ENCODE measurements at places on chromosomes 2 and 18. TPM values are rescaled to one million over a fixed set of nuclear protein-coding genes. Genes with fewer than 3 reads are reported as not detected.

PRKAG3 gene
- polyA plus RNA-seq, result 0.07 TPM

PTPRM gene
- polyA plus RNA-seq, result 81.5 TPM

CGREF1 gene
- 4.7 TPM for polyA plus RNA-seq

AGXT gene
- 0.14 TPM for polyA plus RNA-seq

RAB31 gene
- 9.1 TPM for polyA plus RNA-seq

G6PC2 gene
- not detected for polyA plus RNA-seq

LOXHD1 gene
- 0.34 TPM for polyA plus RNA-seq

CYP27A1 gene
- polyA plus RNA-seq, result 14.0 TPM

SERPINB12 gene
- not detected for polyA plus RNA-seq

ZFAND2B gene
- 23.9 TPM for polyA plus RNA-seq
